Ammon's horn (tissue), 1 donor: ENCODE measurements at places on chromosomes 6 and 20.

DNA sequence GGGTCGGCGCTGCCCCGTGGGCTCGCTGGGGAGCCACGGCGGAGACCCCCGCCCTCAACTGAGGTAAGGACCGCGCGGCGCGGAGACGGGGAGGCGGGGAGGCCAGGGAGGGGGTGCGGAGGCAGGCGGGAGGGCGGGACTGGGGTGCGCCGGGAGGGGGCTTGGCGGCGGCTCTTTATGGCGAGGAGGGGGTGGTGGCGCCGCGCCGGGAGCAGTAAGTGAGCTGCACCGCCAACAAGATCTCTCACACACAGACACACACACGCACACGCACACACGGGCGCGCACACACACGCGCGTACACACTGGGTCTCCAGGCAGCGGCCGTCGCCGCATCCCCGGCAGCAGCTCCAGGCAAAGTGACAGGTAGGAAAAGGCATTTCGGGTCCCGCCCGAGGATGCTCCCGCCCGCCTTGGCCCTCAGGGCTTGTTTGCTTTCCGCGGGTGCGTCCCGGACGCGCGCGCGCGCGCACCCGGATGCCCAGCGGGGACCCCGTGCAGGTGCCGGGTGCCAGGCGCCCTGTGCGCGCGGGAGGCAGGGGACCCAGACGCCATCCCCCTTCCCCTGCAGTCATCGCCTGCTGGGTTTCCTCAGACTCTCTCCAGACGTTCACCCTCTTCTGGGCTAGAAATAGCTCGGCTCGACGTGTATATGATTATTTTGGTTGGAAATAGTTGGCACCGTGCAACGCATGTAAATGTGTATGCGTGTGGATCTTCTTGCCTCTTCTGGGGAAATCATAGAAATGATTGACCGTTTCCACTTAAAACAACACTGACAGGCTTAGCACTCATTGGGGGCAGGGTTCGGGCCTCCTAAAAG, at the start of gene PLCB4:
Gene PLCB4 (plus strand): TSS at position 247 of the 823 bp plus-strand sequence. CDS start 238,728 bp downstream, outside the sequence.
- peak; percentile 30 for DNase-seq

DNA sequence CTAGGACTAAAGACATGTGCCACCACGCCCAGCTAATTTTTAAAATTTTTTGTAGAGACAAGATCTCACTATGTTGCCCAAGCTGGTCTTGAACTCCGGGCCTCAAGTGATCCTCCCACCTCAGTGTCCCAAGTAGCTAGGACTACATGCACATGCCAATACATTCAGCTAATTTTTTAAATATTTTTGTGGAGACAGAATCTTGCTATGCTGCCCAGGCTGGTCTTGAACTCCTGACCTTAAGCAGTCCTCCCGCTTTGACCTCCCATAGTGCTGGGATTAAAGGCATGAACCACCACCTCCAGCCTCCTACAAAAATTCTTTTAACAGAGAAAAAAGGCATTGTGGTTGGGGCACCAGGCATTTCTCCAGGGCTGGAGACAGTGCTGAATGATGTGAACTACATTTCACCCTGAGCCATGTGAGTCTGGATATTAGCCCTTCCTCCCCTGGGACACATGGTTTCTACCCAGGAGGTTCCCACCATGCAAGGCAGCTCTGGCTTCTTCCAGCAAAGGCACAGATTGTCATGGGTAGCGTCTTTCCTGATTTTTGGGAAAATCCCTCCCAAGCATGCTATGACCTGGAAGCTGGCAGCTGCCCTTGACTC, 36.3 kb upstream of the CMTR1 start:
- no peak for DNase-seq

GRCh38 chr6:35562060-35562459, 49.4 kb upstream of the TULP1 start:
- DNase-seq: no peak

GRCh38 chr6:53199156-53199555, 50.5 kb upstream of the GCM1 start:
- DNase-seq: peak; percentile 32

DNA sequence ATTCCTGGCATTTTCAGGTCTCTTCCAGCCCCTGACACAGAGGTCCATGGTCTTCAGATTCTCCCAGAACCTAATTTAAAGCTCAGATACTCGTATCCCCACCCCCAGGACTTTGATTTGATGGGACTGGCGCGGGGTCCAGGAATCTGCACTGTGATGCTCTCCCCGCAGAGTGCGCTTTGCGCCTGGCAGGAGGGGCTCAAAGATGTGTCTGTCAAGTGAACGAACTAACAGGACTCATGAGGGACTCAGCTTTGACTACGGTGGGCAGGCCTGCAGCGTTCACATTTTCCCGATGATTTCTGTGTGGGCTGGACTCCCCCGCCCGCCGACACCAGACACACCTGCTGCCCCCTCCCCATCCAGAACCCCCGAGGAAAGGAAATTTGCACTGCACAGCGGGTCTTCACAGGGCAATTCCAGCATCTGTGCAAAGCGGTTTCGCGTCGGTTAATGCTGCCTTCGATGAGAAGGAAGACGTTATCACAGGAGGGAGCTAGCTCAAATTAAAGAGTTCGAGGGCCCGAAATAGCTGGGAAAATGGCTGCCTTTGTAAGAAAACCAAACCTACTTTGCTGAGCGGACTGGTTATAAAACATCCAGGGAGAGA, 90.2 kb downstream of the ZDHHC14 start:
- no peak for DNase-seq

DNA sequence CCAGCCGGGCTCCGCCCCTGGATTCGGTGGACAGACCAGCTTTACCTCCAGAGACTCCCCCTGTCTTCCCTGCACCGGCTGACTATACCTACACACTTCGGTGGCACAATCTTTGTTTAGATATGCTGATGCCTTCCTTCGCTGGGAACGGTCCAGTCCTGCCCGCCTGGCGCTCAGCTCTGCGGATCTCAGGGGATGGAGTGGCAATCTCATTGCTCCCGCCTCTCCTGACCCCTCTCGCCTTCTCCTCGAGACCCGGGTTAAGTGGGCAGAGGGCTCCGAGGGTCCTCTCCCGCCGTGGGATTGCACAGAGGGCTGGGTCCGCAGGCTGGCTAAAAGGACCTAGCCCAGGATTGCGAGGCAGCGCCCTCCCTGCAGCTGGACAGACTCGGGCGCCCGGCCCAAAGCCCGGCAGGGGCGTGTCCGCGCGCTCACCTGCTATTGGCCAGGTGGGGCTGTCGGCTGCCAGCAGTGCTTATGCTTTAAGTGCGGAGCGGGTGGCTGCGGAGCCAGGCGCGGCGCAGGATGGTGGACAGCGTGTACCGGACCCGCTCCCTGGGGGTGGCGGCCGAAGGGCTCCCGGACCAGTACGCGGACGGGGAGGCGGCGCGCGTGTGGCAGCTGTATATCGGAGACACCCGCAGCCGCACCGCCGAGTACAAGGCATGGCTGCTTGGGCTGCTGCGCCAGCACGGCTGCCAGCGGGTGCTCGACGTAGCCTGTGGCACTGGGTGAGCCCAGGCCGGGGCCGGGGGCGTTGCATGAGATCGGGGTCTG, at the start of gene GNMT:
Gene GNMT (plus strand): TSS at position 512 of the 777 bp plus-strand sequence. CDS start 14 bp downstream, at position 526.
- no peak for DNase-seq
